Stimulated activated CD8-positive, alpha-beta memory T cell treated with anti-CD3 and anti-CD28 coated beads, Interleukin-4, amount 100 ng/mL, for 1 hour (primary cell): ENCODE measurements at places on chromosomes 6 and 20.

DNA sequence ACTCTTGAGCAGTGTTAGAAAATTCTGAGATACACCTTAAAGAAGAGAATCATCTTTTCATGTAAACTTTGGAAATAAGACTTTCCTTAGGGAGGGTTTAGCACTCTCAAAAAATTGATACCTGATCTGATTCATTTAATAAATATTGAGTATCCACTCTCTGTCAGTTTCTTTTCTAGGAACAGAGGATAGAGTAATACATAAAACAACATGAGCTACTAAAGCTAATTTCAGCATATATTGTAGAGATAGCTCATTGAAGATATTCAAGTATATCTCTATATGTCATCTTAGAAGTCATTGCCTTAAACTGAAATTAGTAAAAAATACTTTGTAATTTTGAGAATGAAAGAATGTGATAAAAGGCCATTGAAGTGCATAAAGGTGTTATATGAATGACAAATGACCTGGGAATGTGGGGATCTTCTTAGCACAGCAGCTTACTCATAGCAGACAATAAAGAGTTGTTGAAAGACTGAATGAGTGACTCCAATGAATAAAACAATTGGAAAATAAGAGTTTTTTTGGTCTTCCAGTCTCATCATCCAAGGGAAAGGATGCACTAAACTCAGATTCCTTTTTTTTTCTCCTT is 29.2 kb downstream of the RHAG start:
- DNase-seq: no peak

DNA sequence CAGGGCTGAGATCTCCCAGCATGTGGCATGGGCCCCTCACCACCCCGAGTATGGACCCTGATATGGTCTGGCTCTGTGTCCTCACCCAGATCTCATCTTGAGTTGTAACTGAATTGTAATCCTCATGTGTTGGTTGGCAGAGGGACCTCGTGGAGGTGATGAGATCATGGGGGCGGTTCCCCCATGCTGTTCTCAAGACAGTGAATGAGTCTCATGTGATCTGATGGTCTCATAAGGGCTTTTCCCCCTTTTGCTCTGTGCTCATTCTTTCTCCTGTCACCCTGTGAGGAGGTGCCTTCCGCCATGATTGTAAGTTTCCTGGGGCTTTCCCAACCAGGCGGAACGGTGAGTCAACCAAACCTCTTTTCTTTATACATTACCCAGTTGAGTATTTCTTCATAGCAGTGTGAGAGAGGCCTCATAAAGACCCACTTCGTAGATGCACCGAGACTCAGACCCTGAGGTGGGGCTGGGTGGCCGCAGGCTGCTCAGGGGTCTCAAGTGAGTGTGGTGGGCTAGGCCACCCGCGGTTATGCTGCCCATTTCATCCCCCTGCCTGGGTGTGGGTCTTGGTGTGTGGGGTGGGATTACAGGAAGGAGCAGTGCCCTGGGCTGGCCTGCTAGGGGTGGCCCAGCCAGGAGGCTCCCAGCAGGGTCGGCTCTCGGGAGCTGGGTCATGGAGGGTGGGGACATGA is 26.2 kb upstream of the GATA5 start:
- DNase-seq: no peak

DNA sequence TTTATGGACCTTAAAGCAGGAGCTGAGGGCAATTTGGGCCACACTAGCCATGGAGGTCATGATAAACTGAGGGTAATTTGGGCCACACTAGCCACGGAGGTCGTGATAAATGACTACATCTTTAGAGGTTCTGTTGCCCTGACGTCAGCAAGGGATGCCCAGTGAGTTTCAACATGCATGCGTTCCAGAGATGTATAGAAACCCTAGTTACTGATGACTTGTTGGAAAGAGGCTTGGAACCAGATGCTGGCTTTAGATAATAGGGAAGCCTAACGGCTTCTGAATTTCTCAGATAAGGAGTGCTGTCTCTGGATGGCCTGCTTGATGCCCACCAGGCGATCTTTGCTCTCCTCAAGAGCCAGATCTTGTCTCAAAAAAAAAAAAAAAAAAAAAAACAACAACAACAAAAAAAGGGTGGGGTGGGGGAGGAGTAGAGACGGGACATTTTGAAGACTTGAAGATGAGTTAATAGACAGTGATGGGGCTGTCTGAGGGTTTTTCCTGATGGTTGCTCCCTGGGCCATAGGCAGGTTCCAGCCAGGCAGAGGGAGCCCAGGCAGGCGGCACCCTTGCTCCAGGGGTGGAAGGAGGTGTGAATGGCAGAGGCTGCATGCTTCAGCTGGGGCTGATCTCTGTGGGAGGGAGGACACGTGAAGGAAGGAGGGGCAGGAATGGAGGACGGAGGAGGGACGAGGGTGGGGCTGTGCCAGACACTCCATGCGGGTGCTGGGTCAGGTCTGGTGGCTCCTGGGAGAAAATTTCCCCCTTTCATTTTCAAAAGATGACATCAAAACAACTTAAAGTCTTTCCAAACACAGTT is 27.0 kb upstream of the FRMD1 start:
- no peak for DNase-seq

DNA sequence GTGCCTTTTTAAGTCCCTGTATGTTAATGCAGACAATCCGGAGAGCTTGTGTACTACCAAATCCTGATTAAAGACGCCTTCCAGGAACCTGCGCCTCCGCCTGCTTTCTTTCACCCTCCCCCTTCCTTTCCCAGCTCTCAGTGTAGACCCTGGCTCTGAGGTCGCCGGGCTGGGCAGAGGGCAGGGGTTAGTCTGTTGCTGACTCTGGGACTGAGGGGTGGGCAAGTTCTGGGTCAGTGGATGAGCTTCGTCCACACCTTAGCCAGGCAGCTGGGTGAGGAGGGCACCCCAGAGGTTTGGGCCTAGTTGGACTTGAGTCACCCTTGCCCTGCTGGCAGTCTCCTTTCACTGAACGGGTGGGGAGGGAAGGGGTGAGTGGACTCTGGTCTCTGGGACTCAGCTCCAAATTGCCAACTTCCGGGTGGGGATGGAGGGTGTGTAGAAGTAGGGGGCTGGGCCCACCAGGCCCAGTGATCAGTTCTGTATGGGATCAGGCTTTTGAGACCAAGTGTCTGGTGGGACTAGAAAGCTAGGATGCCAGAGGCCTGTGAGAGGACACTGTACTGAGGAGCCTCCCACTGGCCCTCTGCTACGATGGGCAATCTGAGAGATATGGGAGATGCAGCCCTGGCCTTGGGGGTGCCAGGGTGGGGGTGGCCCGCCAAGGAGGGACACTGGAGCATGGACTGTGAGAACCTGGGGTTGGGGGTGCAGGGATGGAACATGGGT is 21.3 kb upstream of the SLC22A7 start:
- DNase-seq: no peak

DNA sequence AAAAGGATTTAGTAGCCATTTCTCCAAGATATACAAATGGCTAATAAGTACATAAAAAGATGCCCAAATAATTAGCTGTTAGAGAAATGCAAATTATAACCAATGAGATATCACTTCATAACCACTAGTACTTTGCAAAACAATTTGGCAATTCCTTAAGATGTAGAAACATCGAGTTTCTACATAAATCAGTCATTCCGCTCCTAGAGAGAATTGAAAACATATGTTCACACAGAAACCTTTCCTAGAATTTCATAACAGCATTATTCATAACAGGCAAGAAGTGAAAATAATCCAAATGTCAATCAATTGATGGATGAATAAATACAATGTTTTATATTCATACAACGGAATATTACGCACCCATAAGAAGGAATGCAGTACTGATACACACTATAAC is 20.5 kb upstream of the NT5E start:
- no peak for DNase-seq
